ENCODE measurements at places on chromosomes 3 and 15.

- no peak for DNase-seq
Observed at GRCh38 chr3:6912240-6912639, 51.3 kb downstream of the GRM7 start.

DNA sequence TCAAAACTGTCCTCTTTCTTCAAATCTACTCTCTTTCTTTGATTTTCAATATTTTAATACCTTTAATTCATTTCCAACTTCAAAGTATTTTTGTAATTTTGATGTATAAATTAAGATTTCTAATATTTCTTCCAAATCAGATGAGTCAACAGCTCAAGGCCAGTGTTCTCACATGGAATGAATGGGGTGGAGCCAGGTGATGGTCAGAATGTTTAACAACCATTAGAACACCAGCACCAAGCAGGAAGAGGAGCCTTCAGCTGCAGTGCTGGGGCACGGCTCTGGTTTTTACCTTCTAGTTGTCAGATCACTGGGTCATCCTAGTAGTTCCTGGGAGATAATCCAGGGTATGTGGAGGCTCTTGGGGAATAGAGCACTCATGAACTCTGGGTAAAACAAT, 494.5 kb upstream of the PDZRN3 start:
- DNase-seq, result no peak

DNA sequence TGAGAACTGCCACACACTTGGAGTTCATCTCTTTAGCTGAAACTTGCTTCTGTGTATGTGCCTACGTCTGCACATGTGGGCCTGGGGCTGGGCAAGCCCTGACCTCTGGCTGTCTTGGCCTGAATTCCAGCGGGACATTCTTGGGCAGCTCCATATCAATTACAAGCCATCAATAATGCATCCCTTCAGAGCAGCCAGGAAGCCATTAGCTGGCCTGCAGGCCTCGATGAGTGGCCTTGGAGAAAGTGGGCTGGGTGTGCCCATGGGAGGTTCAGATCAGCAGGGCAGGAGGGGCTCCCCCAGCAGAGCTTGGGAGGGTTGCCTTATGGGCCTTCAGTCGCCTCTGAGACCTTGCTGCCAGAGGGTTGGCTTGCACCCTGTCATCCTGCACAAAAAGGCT, 124.1 kb downstream of the ETFA start:
- no peak for DNase-seq

DNA sequence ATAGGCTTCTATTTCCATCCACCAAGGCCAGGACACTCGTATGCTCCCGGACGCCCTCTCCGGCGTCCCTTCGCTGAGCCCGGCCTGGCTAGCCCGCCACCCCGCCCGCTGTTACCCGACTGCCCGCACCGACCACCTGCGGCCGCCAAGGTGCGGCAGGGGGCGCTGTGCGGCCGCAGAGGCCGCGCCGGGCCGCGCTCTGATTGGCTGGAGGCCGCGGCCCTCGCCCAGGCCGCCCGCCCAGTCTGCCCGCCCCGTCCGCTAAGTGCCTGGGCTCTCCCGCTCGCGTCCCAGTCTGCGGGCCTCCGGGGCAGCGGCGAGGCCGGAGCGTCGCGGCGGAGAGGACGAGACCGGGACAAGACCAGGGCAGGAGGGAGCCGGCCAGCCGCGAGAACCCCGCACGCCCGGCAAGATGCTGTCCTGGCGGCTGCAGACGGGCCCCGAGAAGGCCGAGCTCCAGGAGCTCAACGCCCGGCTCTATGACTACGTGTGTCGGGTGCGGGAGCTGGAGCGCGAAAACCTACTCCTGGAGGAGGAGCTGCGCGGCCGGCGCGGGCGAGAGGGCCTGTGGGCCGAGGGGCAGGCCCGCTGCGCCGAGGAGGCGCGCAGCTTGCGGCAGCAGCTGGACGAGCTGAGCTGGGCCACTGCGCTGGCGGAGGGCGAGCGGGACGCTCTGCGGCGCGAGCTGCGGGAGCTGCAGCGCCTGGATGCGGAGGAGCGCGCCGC, at the start of gene SYNM:
TSS of gene SYNM (plus strand) at position 293 of the 726 bp plus-strand sequence. CDS start at position 413, 120 bp downstream.
- DNase-seq, result no peak

DNA sequence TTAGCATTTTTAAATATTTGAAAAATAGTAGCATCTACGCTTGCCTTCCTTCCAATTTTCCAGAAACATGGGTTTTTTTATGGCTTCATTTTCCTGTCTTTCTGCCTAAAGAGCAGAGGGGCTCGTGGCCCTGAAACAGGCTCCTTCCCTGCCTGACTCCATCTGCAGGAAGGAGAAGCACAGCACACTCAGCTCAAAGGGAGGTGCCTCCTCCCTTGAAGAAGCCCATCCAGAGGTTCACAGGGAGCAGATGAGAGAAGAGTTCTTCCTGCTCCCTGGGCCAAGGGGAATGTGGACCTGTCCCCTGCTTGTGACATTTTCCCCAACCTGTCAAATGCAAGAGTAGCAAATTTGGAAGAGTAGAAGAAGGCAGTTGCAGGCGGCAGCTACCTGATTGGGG, 55.8 kb downstream of the BBX start:
- DNase-seq, result no peak

- no peak for DNase-seq
Observed at GRCh38 chr15:85583442-85583841, 203.0 kb downstream of the AKAP13 start.

GRCh38 chr3:126464997-126465396, 10.7 kb downstream of the ZXDC start:
- DNase-seq, result no peak
